ENCODE measurements at places on chromosomes 12 and 14. TPM values are rescaled to one million over a fixed set of nuclear protein-coding genes. Genes with fewer than 3 reads are reported as not detected.

Gene CCDC88C
- 0.17 TPM for total RNA-seq

Gene TAS2R20
- 2.1 TPM for total RNA-seq

DNA sequence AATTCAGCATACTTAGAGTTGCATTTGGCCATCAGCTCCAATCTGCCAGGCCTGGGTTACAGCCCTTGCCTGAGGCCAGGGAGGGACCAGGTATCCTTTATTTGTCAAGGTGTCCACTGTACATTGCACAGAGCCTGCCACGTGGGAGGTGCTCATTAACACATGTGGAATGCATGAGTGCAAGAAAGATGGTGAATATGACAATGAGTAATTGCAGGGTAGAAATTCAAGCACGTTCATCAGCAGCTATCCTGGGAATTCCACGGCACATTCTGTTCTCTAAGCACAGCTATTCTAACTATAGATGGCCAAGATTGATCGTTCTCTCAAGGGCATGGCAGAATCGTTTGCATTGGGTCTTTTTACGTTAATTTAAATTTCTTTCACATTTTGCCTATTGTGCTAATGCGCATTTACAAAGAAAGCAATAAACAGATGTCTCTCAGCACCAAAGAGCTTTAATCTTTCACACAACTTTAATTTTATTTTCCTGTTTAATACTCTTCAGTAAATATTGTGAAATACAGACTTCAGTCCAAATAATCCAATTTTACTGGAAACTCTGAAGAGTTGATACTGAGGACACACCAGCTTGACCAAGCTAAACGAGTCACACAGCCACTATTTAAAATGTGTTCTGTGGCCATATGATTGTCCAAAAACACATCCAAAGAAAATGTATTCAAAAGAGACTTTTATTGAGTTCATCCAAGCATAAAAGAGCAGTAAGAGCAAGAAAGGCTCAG, 1025.7 kb upstream of the TMEM132C start:
- no peak for DNase-seq

DNA sequence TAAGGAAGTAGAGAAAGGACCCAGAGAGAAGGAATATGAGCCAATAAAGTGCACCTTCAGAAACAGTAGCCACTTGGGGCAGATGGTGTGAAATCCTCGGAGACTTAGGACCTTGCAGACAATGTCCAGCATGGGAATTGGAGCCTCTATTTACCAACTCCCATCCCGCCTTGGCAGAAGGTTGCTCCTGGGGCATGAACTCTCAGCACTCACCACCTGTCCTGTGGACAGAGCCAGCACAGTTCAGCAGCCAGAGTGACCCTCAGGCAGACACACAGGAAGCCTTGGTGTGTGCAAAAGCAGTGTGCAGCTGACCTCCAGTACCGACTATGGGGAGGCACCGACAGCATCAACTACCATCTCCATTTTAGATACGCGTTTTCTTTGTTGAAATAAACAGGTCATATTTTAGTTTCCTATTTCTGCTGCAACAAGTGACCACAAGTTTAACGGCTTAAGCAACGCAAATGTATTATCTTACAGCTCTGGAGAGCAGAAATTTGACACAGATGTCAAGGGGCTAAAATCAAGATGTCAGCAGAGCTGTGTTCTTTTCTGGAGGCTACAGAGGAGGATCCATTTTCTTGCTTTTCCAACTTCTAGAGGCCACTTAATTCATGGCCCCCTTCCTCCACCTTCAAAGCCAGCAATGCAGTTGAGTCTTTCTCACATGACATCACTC, 428.1 kb downstream of the MED13L start:
- no peak for DNase-seq
